ENCODE measurements at places on chromosomes 6 and 20.

GRCh38 chr6:128558021-128558420 lies 37.6 kb upstream of the PTPRK start:
- no peak for DNase-seq

DNA sequence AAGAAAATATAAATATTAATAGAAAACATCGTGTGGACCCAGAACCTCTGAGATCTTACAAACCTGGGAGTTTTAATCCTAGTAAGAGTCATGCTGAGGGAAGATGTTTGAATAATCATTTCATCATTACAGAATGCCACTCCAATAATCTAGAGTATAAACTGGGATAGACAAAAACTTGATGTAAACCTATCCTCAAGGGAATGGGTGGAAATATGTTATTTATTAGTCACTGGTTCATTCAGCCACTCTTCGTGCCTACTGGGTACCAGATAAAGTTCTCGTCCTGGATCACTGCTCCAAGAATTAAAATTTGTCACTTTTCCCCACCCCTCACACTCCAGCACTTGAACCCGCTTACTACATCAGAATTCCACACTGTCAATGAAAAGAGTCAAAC lies 7.7 kb downstream of the HLA-B start:
- no peak for DNase-seq

- no peak for DNase-seq
Measured at GRCh38 chr6:110298916-110299315, 59.2 kb downstream of the METTL24 start.

DNA sequence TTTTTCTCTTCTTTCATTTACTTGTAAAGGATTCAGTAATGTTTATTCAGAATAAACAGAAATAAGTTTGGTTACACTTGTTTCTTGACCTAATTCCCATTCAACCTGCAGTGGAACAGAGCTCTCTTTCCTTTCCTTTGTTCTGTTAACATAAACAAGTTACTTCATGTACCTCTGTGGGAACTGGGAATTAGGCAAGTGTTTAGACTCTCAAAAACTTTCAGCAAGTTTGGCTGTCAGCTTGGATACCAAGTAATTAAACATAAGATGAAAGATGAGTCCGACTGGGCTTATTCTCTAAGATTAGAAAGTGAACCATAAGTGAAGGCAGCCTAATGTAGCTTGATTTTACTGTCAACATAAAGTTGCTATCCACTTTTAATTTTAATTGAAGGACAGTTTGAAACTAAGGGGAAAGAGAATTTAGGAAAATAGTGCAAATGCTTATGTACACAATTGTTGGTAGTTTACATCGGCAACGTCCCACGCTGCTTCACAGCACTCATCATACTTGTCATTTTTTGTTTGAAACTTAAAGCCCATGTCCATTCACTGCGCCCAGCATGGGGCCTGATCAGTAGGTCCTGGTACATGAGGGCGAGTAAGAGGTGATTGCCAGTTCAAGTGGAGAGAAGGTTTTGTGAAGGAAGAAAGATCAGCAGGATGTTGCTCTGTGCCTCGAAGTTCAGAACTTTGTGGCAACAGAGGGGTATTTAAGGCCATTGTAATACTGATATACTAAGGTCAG lies 113.0 kb downstream of the PLEKHG1 start:
- no peak for DNase-seq

GRCh38 chr20:34871966-34872621 lies 562 bp downstream of the GGT7 start:
- no peak for DNase-seq

GRCh38 chr6:79413562-79414002 lies 123.6 kb downstream of the LCA5 start:
- DNase-seq = no peak

GRCh38 chr6:29941016-29941415 lies 1.3 kb upstream of the HLA-A start:
- DNase-seq = no peak

GRCh38 chr6:34308483-34308882 lies 59.7 kb upstream of the SMIM29 start:
- DNase-seq = no peak

DNA sequence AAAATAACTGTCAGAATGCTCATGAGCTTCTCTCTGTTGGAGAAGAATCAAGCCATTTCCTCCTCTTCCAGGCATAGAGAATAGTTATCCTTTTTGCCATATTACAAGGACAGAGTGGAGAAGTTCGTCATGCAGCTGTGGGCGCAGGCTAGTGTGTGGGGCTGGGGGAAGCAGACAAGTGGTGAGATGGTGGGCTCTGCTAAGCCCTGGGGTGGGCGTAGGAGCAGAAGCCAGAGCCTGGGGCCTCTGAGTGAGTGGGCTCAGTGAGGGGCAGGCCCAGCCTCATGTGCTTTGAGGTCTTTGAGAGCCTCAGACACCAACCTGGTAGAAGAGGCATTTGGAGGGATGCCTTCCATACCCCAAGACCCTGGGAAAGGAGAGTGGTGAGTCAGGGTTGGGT lies 19.4 kb downstream of the ARID1B start:
- DNase-seq = no peak

DNA sequence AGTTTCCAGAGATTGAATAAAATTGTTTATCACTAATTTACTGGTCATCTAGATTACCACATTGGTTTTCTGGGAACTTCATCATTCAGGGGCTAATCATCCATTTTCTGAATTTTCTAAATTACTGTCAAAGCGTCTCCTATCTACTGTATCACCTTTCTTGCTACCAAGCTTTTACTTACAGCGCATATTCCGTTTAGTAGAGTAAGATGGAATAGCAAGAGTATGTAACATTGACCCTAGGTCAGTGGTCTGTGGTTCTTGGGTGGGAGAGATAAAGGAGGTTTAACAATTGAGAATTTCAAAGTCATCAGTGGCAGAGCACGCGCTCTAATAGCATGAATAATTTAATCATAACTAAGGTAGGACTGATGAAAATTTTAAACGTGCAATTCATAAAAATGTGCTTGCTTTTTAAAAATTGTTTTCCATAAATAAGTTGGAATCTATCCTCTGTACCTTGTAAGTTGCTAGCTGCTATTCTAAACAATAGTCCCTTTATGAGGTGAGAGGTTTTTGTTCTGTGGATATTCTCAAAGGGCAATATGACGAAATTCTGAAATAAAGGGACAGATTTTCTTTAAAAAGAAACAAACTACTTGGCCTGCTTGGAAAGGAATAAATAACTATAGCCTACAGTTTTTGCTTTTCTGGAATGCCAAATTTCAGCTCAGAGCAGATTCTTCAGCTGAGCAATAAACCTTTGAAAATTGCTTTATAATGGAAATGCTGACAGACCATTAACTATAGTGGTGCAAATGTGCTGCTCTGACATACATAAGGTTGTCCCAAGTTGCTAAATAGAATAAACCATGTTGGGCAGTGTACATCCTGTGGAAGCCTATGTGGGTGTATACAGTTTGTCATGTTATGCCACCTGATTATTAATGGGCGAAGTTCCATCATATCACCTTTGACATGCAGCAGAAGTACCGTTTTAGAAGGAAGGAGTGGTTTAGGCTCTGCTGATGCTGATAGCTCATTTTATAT lies 84.1 kb downstream of the ZFAND3 start:
- DNase-seq = no peak

DNA sequence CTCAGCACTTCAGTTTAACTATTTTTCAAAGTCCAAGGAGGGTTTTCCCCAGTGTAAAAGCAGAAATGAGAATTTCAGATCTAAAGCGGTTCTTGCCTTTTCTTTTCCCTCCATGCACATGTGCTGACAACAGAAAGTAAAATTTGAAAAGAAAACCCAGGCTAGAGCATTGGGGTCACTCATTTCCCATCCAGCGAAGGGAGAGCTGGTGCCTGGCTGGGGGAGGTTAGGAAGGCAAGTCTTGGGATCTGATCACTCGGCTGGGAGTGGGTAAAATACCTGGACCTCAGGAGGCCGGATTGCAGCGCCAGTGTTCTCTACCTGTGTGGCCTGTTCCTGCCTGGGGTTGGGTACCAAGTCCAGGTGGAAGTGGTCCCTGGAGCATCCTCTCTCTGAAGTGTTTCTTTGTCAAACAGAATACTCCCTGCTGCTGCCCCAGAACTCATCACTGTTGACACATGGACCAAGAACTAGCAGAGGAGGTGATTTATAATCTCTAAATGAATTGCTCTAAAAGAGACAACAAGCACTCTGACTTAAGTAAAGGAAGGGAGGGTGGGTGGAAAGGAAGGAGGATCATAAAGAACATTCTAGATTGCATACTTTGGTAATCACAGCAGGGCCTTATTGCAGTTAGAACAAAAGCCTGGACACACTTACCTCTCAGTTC lies 136.0 kb downstream of the MTHFD1L start:
- no peak for DNase-seq

GRCh38 chr6:41047745-41048732 lies 5.0 kb upstream of the APOBEC2 start:
- no peak for DNase-seq

- no peak for DNase-seq
Measured at GRCh38 chr6:22421198-22421597, 124.4 kb upstream of the PRL start.

GRCh38 chr20:20452254-20452676 lies 84.4 kb downstream of the INSM1 start:
- no peak for DNase-seq

DNA sequence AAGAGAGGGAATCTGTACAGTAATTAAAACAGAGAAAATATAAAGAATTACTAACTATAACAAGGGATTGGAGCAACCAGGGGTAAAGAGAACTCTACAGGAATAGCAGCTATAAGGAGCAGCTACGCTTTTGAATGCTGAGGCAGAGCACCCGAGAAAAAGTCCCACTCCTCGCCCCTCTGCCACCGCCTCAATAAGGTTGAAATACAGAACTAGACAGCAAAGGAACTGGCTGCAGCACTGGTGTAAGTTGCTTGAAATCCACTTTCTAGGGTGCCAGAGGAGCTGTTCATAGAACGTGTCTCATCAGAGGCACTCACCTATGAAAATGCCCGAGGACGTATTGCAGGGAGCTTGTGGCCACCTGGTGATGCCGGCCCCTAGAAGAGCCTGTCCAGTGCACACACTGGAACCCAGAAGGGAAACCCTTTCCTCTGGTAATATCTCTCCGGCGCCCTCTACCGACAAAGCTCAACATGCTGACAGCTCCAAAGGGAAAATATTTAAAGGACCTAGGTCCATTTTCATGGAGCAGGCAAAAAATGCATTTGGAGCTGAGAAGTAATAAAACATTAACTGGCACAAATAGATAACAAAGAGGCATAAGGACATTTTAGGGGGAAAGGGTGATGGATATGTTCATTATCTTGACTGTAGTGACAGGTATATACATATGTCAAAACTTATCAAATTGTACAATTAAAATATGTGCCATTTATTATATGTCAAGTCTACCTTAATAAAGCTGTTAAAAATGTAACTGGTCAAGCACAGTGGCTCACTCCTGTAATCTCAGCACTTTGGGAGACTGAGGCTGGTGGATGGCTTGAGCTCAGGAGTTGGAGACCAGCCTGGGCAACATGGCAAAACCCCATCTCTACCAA lies 137.4 kb upstream of the HDAC2 start:
- DNase-seq = no peak

DNA sequence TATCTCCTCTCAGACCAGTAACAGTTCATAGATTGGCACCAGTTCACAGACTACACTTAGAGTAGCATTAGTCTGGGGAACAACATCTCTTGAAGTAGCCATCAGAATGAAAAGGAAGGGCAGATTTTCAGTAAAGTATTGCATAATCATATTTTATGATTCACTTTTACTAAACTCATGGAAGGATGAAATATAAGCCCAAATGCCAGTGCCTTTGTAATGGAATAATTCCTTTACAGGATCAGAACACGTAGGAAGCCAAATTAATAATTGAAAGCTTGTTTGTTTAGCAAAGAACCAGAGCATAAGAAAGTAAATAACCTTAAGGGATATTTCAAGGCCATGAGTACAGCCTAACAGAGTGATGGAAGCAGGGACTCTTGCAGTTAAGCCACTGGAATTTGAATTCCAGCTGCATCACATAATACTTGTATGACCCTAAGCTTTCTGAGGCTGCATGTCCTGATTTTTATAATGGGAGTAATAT lies 11.4 kb upstream of the LOC128125822 start:
- no peak for DNase-seq

GRCh38 chr20:33896509-33896908 lies 85.4 kb downstream of the CHMP4B start:
- no peak for DNase-seq

DNA sequence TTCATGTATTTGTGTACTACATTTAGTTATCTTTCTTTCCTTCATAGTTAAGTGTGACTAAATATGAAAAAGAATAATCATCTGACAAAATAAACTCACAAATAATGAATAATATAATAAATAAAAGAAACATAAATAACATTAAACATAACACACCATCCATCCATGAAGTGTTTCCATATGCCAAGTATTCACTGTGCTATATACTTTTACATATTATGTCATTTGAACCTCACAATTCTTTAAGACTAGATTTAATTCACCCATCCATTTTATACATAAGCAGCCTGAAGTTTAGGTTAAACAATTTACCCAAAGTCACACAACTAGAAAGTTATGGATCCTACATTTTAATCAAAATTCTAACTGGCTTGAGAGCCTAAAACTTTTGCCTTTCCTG lies 549.4 kb upstream of the HS3ST5 start:
- no peak for DNase-seq

GRCh38 chr6:135228486-135228885 lies 47.4 kb downstream of the MYB start:
- DNase-seq = no peak

GRCh38 chr6:9532621-9533557 lies 882.0 kb downstream of the TFAP2A start:
- DNase-seq = no peak

DNA sequence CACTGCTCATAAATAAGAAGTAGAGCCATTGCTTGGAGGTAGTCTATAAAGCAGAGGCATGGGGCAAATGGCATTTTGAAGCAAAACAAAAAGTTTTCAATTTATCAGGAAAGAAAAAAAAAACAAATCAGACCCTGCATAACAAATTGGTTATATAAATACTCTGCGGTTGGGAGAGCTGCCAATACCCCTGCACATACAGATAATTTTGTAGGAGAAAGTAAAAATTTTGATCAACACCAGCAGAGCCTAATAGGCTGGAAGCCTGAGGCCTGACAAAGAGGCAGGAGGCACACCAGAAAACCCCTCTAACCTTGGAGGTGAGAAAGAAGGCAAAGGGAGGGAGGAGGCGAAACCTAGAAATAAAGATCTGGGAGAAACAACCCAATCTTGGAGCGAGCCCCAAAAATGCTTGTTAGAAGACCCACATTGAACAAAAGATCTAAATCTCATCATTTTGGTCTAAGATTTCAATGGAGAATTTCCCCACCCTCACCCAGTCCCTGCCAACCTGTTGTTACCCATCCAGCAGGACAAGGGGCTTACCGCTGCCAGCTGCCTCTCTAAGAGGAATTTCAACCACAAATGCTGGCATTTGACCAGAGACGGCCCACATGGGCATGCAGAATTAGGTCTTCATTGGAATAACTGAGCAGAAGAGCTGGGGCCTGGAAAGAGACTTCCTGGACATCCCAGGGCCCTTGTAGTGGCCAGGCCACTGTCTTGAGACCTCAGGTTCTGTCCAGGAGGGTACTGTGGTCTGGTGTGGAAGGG lies 28.4 kb downstream of the FOXA2 start:
- DNase-seq = no peak

GRCh38 chr6:25755483-25755882 lies 941 bp downstream of the SLC17A4 start:
- no peak for DNase-seq
